Urinary bladder (tissue), 4 donors: ENCODE measurements at places on chromosomes 5 and 9.

GRCh38 chr5:145111420-145111819 is 723.7 kb downstream of the PRELID2 start:
- no peak for DNase-seq

DNA sequence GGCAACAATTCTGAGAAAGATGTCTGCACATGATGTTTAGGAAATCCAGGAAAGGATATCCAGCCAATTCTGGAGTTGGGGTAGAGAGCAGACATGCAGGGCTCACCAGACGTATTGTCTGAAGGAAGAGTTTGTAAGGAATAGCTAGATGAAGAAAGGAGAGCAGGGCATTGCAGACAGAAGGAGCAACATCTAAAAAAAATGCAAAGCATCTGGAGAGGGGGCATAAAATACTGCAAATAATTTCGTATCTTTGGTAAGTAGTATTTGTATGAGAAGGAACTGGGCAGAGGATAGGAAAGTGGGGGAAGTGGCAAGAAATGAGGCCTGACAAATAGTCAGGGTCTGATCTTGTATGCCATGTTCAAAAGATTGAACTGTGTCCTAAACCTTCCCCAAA is 74.8 kb downstream of the MACIR start:
- no peak for DNase-seq

DNA sequence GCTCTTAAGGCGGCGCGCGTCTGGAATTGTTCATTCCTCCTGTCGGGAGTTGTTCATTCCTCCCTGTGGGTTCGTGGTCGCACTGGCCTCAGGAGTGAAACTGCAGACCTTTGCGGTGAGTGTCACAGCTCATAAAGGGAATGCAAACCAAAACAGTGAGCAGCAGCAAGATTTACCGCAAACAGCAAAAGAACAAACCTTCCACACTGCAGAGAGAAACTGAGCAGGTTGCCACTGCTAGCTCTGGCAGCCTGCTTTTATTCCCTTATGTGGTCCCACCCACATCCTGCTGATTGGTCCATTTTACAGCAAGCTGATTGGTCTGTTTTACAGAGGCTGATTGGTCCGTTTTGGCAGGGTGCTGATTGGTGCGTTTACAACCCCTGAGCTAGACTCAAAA is 1365.3 kb upstream of the WWC1 start:
- DNase-seq, result no peak

- no peak for DNase-seq
These were observed 190.7 kb downstream of the FAM170A start for GRCh38 chr5:119820016-119820415.

- no peak for DNase-seq
These were observed 216.5 kb downstream of the MCTP1 start for GRCh38 chr5:95068289-95068910.

DNA sequence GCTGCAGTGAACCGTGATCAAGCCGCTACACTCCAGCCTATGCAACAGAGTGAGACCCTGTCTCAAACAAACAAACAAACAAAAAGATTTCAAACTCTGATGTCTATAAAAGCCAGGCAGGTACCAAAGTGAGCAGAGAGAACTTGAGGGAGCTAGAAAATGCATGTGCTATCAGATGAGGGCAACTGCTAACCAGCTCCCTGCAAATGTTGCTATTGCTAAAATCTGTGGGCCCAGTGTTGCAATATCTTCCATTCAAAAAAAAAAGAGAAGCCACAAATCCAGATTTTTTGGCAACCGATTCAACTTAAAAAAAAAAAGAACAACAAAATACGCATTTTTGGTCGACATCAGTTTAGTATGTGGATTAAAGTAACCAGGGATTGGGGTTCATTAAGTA is 5.5 kb downstream of the UBE2D2 start:
- no peak for DNase-seq

DNA sequence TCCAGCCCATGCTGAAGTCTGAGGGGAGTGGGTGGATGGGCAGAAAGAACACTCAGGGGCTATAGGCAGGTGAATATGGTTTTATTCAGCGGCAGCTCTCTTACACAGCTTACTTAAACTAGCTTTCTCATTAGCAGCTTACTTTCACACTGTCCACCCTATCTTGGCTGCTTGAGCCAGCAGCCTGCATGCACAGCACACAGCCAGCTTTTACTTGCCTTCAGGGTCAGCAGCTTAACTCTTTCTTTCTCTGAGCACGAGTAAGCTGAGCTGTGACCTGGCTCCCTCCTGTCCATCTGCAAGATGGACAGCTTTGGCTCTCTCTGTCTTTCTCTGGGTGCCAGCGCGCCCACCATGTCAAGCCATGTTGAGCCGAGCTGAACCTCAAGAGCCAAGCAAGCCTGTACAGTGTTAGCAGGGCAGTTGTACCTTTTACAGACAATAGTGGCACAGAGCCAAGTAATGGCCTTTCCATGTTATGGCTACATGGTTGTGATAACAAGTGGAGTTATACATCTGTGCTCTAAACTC is 1054.9 kb downstream of the PTPRD start:
- DNase-seq, result no peak

GRCh38 chr9:85931495-85931894 is 9.5 kb upstream of the NAA35 start:
- no peak for DNase-seq

DNA sequence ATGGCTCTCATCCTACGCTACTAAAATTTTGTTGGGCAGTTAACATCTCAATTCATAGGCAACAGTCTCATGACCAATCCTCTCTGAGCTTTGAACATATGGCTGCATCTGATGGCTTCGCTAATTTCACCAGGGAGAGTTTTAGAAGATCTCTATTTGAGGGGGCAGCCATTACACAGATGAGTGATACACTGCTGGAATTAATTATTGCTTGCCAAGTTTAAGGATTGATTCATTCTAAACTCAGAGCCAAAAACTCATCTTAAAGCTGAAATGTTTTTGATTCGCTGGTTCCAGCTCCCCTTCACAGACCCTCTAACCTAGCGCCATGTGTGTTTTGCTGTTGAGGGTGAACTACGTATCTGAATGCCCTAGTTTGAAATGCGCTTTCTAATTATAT is 519.9 kb upstream of the WWC1 start:
- no peak for DNase-seq

GRCh38 chr9:91047529-91047928 is 245.9 kb downstream of the SYK start:
- no peak for DNase-seq

DNA sequence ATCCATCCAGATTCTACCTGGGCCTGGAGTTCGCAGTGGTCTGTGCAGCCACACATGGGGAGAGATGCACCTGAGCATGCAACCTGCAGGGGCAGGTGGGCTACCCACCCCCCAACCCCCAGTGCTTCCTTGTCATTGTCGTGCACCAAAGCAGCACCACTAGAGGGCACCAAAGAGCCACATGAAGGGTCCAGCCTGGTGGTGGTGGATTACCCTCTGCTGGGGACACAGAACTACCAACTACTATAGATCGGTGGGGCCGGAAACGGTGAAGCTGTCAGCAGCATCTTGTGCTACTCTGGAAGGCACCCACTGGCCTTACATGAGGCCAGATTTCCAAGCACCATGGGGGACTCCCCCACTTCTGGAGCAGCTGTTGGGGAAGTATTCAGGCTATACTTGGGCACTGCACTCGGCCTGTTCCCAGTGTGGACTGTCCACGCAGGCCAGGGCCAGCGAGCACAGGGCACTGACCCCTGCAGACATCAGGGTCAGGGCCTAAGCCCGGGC is 60.2 kb upstream of the TBC1D2 start:
- peak; percentile 54 for DNase-seq

DNA sequence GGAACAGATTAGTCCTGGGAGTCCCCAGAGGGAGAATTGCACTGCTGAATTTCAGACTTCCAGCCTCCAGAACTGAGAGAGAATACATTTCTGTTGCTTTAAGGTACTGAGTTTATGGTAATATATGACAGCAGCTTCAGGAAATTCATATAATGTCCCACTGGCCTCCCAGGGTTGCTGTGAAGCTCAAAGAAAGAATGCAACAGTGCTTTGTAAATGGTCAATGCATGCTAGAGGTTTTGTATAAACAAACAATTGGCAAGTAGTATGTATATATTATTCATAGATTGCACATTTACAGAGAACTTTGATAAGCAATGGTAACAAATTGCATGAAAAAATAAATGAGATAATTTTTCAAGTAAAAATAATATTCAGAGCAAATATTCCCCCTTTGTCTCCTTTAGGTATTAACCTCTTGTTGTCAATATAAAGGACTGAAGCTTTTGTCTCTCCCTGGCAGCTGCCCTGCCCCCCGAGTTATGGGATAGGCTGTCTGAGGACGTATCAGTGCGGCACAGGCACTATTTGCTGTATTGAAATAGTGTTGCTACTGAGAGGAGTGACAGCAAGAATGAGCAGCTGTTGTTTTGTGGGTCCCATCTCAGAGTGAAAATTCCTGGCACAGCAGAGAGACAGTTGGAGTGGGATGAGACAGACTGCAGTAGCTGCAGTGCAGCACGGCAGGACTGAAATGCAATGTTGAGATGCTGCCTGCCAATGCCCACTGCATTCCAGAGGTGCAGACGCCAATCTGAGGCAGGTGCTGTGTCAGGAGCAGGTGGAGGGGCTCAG is 194.2 kb upstream of the GLRA1 start:
- DNase-seq, result no peak

- DNase-seq, result no peak
These were observed 170.4 kb downstream of the ZDHHC21 start for GRCh38 chr9:14522627-14523379.

DNA sequence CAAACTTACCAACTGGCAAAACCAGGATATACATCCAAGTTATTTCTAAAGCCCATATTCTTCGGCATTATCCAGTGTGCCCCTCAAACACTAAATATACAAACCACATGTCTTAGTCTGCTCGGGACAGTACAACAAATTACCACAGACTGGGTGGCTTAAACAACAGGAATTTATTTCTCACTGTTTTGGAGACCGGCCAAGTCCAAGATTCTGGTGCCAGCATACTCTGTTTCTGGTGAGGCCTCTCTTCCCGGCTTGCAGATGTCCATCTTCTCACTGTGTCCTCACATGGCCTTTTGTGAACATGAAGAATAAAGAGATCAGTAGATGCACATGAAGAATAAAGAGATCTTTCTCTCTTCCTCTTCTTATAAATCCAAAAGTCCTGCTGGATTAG is 12.9 kb upstream of the SLCO6A1 start:
- DNase-seq, result no peak

DNA sequence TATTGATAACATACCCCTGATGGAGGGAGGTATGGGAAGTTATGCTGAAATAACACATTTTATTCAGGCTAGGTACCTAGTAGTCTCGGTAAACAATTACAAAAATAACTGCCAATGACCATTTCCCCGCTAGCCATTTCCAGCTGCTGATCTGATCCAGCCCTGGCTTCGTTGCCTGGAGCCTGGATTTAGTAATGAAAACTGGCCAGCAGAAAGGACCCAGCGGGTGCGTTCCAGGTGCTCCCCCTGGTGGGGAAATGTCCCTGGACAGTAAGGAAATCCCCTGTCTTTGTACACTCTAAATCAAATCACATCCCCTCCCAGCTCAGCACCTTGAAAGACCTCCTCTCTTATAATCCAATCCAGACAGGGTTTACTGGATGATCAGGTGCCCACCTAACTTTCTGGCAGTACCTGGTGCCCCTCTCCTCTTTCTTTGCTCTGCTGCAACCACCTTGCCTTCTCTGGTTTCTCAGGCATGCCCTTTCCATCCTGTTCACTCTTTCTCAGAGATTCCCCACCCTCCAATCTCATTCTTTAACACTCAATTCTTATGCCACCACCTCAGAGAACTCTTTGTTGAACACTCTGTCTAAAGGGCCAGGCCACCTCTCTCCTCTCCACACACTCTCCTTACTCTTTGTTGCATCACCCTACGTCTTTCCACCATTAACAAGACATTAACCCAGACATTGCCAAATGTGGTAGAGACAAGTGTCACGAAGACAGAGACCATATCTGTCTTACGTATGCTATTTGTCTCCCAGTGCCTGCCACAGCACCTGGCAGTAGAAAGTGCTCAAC is 50.1 kb upstream of the SMAD5 start:
- DNase-seq, result no peak

- no peak for DNase-seq
These were observed 670.3 kb downstream of the TLE4 start for GRCh38 chr9:80242022-80242421.

- no peak for DNase-seq
These were observed 136.2 kb upstream of the IRX2 start for GRCh38 chr5:2887481-2888348.

GRCh38 chr9:96505316-96505991 is 55.5 kb downstream of the HABP4 start:
- DNase-seq, result no peak

- DNase-seq, result no peak
These were observed 137.3 kb downstream of the SLC12A2 start for GRCh38 chr5:128220841-128221240.

GRCh38 chr5:98231089-98231488 is 542.4 kb upstream of the RGMB start:
- no peak for DNase-seq

GRCh38 chr9:76087976-76088375 is 197.5 kb downstream of the PCSK5 start:
- no peak for DNase-seq

DNA sequence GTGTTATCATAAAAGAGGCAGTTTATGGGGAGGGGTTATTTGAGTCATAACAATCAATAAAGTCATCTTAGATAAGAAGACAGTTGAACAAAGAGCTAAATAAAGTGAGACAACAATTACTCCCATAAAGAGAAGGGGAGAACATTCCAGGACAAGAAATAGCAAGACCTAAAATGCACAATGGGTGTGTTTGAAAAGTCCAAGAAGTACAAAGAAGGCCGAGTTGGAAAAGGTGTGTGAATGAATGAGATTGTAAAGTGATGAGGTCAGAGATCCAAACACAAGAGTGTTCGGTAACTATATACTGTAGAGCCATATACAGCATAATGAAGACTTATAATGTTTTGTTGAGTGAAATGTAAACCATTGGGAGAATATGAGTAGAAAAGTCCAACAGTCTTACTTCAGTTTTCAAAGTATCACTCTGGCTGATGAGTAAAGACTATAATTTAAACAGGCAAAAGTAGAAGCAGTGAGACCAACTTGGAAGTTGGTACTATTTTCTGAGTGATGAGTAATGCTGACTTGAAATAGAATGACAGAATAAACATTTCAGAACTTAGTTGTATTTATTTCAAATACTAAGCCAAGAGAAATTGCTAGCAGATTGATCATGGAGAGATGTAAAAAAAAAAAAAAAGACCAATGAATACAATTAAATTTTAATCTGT is 868.7 kb upstream of the CDH9 start:
- DNase-seq, result no peak

- DNase-seq, result no peak
These were observed 28.5 kb downstream of the WNK2 start for GRCh38 chr9:93212409-93212808.
